Daoy (cell line): ENCODE measurements at places on chromosomes 2 and 18. TPM values are rescaled to one million over a fixed set of nuclear protein-coding genes. Genes with fewer than 3 reads are reported as not detected.

DNAJC5G gene
- total RNA-seq = not detected in 2 replicates

GRCh38 chr2:231727621-231728020, 19.3 kb downstream of the PTMA start:
- no peak for DNase-seq

DNA sequence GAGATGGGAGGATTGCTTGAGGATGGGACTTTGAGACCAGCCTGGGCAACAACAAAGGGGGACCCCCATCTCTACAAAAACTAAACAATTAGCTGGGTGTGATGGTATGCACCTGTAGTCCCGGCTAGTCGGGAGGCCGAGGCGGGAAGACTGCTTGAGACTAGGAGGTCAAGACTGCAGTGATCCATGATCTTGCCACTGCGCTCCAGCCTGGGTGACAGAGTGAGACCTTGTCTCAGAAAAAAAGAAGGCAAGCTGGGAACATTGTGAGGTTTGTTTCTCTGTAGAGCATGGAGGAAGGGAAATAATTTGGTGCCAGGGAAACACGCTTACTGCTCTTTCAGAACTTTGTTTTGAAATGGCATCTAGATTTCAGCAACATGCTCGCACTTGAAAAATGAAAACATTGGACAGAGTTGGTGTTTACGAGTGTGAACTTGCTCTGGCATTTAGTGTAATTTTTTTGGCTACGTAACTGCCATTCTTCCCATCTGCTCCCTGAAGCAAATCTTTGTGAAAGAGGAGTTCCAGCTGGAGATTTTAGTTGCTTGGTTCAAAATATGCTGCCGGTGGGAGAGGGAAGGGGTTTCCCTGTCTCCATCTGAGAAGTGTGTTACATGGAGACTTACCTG, 125.6 kb upstream of the DLX2 start:
- no peak for DNase-seq

DNA sequence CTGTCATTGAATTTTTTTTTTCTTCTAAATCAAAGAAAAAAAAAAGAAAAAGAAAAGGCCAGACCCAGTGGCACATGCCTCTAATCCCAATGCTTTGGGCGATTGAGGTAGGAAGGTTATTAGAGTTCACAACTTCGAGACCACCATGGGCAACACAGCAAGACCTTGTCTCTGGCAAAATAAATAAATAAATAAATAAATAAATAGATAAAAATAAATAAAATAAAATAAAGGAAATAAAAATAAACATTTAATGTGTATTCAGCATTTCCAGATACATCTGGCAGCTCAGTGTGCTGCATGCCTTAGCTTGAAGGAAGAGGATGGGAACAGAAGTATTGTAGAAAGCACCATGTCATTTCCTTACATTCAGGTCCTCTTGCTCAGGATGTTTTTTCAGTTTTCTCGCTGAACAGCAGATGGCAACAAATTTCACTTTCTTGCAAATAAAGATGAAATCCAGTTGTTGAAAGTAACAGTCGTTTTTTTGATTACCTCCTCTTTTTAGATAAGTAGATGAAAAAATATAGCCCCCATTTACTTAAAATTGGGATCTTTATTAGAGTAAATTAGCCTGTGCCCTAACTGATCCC, 25.7 kb upstream of the FAM178B start:
- peak; percentile 45 for DNase-seq

GRCh38 chr2:115070002-115070401, 627.6 kb downstream of the DPP10 start:
- no peak for DNase-seq

DNA sequence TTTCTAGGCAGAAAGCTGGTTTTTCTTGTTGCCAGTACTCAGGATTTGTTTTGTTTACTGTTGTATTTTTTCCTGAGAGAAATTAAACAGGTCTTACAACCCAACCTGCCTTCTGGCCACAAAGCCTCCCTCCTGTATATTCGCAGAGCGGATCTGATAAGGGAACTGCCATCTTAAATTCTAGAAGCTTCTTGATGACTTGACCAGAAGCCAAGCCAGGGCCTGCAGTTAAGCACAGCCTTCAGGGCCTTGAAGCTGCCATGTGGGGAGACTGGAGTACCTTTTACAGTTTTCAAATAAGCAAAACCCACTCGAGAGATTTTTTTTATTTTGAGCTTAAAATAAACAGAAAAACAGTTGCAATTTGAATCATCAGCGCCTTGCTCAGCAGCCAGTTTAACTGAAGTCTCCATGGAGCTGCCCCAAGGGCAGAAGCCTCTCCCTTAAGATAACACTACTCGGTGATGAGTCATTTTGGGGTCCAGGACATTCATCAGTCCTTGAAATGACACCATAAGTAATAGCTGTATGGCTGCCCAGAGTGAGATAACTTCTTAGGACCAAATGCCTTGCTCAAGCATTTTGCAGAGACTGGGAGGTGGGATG, 51.5 kb upstream of the PHLPP1 start:
- DNase-seq = peak; percentile 72

- DNase-seq = no peak
Measured at GRCh38 chr2:147628971-147629421, 215.8 kb upstream of the ACVR2A start.

DNA sequence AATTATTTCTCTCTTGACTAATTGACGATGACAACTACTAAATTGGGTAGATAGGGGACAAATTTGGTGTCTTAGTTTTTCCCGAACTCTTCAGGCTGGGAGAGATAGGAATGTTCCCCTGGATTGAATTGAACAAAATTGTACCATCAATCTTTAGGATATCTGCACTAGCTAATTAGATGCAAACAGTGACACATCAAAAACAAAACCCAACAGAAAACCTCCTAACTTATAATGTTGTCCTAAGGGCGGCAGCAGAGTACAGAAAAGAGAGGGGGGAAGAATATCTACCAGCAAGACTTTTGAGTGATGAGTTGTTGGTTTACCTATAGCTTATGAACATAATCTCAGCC, 342.9 kb downstream of the INSIG2 start:
- peak; percentile 19 for DNase-seq
